Glutamatergic neuron (in vitro differentiated cells): ENCODE measurements at places on chromosomes 2 and 18.
A peak's percentile ranks its signal among the peaks of the same experiment; 100 is the strongest.

GRCh38 chr2:148670773-148671172, 26.2 kb downstream of the EPC2 start:
- DNase-seq, result no peak

- DNase-seq, result no peak
Observed at GRCh38 chr2:159650574-159650973, 34.2 kb upstream of the BAZ2B start.

DNA sequence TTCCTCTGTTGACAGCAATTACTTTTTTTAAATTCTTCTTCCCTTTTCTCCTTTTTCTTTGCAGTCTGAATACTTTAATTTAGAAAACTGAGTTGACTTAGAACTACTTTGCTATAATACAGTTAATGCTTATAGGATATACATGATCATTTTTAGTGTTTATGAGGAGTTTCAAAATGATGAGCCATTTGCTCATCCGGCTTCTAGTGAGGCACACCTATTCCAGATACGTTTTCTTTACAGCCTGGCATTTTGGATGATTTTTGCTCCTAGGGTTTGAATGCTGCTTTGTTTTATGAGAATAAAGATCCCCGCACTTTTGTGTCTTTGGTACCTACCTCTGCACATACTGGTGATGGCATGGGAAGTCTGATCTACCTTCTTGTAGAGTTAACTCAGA, 52.8 kb downstream of the EIF5B start:
- DNase-seq, result no peak

DNA sequence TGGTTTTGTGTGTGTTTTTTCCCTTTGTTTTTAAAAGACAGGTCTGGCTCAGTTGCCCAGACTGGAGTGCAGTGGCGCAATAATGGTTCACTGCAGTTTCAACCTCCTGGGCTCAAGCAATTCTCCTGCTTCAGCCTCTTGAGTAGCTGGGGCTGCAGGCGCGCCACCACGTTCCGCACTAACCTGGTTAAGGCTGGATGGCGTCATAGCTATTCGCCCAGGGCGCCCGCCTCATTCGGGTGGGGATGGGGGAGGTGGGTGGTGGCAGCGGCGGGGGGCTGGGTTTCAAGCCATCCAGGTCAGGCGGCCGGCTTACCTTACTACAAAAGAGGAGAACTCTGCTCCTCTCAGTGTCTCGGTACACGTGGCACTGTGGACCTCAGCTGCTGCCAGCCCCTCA, 42.8 kb downstream of the EEF1B2 start:
- no peak for DNase-seq

DNA sequence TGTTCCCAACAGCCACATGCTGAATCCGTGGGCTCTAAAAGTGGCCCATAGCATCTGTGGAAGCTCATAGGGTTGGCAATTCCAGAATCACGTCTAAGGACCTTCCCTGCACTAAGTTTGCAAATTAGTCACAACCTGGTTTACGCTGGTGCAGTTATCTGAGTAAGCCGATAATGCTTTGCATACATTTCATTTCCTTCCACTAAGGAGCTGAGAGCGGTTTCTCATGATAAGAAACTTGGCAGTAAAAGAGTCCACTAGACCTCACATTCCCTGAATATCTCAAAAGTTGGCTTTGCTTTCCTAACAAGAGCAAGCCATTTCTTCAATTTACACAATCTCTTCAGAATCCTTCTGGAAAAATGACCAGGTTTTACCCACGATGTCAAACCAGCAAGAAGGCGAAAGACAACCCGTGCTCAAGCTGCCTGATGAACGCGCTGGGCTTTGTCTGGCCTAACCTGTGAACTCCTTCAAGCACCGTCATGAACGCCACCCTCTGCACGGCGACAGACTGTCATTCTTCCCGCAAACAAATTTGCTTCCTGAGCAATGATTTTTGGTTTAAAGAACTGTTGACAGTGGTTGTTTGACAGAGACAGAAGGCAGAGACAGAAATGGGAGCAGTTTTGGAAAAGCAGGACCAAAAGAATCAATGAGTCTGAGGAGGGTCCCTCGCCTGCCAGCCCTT, 73.0 kb upstream of the COPS8 start:
- no peak for DNase-seq

- peak; percentile 69 for DNase-seq
Observed at GRCh38 chr18:76801567-76802505, 20.5 kb upstream of the ZNF236 start.

GRCh38 chr2:73142937-73143336, 30.2 kb upstream of the RAB11FIP5 start:
- DNase-seq, result no peak

GRCh38 chr18:34196256-34196655, 28.5 kb downstream of the NOL4 start:
- no peak for DNase-seq

- DNase-seq, result no peak
Observed at GRCh38 chr2:194567661-194568017, 1089.4 kb upstream of the SLC39A10 start.

GRCh38 chr2:209191139-209191538, 232.7 kb upstream of the MAP2 start:
- no peak for DNase-seq

- no peak for DNase-seq
Observed at GRCh38 chr2:60007671-60008070, 545.8 kb downstream of the BCL11A start.

GRCh38 chr2:30216157-30216556, 15.2 kb upstream of the LBH start:
- DNase-seq, result no peak

DNA sequence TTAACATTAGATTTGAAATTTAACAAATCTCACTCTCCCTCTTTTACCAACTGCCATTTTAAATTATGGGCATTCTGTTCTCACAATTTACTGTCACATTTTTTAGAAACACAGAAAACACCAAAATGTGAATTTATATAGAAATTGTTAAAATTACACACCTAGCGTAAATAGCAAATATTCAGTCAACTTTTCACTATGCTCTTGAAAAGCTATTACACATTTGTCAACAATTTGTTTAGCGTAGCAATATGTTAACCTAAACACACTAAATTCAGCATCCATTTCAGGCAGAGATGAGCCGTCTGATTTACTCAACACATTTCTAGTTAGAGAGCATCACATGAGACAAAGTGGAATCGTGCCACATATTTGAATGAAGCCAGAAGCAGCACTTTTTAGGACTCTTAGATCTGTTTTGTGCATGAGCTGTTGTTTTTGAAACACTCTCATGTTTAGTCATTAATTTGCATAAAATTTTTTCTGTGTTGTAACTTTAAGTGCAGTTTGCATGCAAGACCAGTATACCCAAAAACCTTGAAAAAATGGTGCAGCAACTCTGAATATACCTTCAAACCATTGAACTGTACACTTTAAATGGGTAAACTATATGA, 8.2 kb downstream of the TTC32 start:
- no peak for DNase-seq

- no peak for DNase-seq
Observed at GRCh38 chr2:84924173-84925106, 19.0 kb downstream of the TMSB10 start.

DNA sequence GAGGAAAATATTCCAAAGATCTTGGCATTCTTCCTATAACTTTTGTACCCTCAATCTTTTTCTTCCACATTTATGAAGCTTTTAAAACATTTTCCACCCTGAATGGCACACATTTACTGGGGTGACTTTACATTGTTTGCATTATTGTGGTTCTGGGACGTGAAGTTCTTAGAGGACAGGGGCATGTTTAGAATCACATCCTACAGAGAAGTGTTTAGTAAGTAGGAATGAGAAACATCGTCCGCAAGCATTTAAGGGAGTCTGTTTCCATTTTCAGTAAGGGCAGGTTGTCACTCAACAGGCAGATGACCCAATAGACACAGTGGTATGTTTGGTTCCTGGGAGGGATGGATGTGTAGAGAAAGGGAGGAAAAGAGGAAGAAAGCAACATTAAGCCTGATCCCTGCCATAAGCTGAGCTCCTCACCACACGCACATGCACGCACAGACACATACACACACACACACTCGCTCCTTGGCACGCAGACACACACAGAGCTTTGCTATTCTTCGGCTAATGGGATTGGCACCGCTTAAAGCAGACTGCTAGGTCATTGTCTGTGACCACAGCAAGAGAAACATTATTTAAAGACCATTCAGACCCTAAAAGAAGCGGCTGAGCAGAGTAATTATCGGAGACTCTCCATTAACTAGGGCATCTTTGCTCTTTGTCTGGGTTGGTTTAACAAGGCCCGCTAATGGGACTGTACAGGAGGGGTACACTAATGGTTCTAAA, 14.2 kb upstream of the PLEKHM3 start:
- no peak for DNase-seq

- no peak for DNase-seq
Observed at GRCh38 chr2:55001716-55002115, 48.5 kb downstream of the RTN4 start.

DNA sequence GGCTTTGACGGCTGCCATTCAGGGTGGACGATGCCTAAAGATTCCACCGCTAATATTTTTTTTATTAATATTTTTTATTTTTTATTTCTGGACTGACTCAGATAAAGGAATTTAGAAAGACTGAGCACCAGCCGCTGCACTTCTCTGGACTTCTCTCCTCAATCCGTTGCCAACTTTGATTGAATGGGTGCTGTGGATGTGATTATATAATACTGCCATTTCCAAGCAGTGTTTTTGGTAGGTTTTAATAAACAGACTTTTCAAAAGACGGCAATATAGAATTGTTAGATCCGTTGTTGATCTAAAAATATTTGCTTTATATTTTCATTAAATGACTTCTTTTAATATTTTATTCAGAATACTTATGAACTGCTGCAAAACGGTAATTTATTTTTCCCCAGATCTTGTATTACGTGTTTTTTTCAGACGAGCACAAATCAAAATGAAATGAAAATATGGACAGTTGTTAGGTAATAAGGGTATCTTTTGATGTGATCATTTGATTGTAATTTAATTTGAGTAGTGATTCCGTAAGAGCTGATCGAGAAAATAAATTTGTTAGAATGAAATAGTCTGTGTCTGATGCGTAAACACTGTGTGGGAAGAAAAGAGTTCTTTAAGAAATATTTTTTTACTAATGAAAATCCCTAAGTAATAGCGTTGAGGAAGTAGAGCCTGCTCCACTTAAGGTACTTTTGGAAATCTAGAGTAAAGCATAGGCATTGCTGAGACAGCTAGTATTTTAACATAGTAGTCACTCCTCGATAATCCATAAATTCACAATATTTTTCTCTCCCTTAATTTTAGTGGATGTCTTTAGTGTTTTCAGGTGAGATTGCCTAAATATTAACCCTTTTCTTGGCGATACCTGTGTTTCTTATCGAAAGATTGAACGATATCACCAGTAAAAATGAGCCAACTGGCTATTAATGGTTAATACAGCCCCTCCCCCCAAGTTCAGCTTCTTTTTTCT, 4.4 kb downstream of the POU3F3 start:
- DNase-seq, result no peak

DNA sequence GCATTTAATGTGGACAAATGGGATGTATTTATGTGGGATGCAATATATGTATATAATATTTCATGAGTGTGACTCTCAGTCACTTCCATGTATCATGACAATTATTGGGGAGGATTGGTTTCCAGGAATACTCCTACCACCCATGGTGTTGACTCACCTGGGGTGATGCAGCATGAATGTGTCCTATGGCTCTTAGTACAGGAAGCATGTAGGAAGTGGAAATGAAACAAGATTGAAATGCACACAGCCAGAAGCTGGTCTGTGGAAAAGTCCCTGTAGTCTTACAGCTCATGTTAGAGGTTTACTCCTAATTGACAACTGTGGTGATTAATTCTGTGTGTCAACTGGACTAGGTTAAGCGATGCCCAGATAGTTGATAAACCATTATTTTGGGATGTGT, 89.3 kb upstream of the HAAO start:
- DNase-seq, result no peak

DNA sequence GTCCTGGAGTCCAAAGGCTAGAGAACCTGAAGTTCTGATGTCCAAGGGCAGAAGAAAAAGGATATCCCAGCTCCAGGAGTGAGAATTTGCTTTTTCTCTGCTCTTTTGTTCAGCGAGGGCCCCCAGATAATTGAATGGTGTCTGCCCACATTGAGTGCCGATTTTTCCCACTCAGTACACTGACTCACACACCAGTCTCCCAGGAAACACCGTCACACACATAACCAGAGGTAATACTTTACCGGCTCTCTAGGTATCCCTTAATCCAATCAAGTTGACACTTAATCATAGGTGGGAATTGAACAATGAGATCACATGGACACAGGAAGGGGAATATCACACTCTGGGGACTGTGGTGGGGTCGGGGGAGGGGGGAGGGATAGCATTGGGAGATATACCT, 161.5 kb downstream of the WDR7 start:
- no peak for DNase-seq

DNA sequence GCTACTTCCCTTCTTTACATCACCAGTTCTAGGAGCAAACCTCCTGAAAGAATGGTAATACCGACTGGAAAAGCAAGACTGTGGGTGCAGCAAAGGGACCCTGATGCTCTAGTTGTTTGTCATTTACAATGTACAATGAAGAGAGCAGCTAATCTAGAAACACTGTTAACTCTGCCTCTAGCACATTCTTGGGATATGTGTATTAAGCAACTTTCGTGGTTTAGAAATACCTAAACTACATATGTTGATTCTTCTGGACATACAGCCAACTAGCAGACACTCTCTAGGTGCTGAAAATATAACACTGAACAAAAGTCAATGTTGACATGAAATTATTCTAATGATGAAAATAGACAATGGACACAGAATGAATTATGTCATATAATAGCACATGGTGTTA, 440.3 kb upstream of the MC4R start:
- no peak for DNase-seq

DNA sequence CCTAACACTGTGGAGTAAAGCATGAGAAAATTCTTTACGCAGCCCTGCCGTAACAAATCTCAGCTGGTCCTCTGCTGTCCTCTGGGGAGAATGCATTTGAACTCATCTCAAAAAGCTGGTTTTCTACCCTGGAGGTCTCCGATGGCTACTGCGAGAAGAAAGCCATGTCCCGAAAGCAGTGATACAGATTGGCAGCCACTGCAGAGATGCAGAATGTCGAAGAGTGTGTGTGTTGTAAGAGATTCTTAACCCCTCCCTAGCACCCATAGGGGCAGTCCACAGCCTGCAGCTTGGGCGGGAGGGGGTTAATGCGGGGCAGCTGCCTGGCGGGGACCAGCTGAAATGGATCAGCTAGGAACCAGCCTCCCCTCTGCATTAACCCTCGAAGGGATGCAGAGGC, 235.9 kb downstream of the ZNF516 start:
- DNase-seq, result no peak

GRCh38 chr2:10240161-10240681, 62.5 kb upstream of the HPCAL1 start:
- peak; percentile 32 for DNase-seq

DNA sequence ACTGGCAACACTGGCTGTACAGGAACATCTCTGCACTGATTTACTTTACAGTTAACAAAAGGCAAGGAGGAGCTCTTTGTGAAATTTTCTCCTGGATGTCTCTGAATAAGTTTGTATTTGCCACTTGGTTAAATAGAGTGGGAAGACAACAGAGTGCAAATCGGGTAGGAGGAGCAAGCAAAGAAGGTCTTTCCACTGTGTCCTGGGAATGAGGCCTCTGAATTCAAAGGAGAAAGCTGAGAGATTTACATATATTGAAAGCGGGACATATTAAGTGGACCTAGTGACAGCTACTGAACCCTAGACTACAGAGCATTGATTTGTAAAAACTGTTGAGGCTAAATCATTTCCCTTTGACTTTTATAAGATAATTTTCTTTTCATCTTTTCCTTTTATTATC, 117.4 kb upstream of the CHRNA1 start:
- DNase-seq, result no peak

GRCh38 chr2:197786010-197786877, 1.1 kb upstream of the BOLL start:
- DNase-seq, result peak; percentile 75
